ENCODE measurements at places on chromosomes 2 and 18. TPM values are rescaled to one million over a fixed set of nuclear protein-coding genes. Genes with fewer than 3 reads are reported as not detected.
A peak's percentile ranks its signal among the peaks of the same experiment; 100 is the strongest.

DPYSL5 gene
- total RNA-seq: not detected

DNA sequence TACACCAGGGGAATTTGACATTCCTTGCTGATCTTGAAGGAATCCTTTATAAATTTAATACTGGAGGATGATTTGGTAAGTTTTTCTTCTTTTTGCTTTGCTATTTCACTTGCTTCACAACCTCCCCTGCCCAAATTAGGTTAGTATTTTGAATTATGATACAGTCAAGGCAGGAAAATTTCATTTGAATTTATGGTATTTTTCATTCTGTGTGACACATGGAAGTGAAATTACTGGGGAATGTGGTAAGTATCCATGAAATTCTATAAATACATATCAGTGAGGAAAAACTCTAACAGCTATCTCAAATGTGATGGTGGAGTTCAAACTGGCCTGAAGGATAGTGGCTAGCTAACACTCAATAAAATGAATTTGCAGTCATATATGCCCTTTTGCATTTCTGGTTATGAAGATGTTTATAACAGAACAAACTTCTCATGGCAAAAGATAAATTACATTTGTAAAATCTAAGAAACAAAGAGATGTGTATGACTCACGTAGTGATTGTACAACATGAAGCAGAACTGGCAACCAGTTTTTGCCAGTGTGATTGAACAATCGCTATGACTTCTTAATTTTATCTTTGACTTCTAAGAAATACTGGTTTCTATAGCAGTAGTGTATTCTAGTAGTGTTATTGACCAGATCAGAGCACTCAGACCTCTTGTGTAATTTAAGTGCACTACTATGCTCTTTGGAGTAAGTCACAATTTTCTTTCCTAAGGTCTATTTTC is 152.6 kb downstream of the IKZF2 start:
- DNase-seq: peak; percentile 50
- no peak overlapping the region for H3K27ac ChIP-seq
- no peak overlapping the region for H3K4me3 ChIP-seq
- no peaks in the 10 kb centered on the region for H3K4me1 ChIP-seq

DNA sequence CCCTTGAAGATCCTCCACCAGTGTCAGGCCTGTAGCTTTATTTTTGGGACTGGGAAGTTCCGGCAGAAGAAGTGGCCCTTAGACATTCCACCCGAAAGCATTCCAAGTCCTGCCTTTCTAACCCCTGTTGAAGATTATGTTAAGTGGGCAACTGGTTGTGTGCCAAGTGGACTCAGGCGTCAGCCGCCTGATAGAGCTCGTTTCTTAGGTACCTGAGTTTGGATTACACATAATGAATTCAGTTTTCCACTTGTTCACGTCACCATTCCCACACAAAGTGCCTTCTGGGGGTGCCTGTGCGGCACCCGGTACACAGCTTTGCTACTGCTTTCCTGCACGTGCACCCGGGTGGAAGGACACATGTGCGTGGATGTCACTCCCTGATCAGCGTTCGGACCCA is 156.5 kb downstream of the PTGR3 start:
- no peaks in the 10 kb centered on the region for H3K27me3 ChIP-seq
- no peaks in the 10 kb centered on the region for H3K4me1 ChIP-seq
- DNase-seq: no peak
- no peak overlapping the region for H3K27ac ChIP-seq

GRCh38 chr2:33435518-33435917 is 40.9 kb upstream of the RASGRP3 start:
- no peaks in the 10 kb centered on the region for H3K36me3 ChIP-seq
- DNase-seq: no peak
- H3K27me3 ChIP-seq: no peaks in the 10 kb centered on the region
- peaks cover 15% of the 10 kb centered on the region for H3K4me1 ChIP-seq

KIF1A gene
- under 0.01 TPM for total RNA-seq

SERPINB10 gene
- not detected for total RNA-seq

DNA sequence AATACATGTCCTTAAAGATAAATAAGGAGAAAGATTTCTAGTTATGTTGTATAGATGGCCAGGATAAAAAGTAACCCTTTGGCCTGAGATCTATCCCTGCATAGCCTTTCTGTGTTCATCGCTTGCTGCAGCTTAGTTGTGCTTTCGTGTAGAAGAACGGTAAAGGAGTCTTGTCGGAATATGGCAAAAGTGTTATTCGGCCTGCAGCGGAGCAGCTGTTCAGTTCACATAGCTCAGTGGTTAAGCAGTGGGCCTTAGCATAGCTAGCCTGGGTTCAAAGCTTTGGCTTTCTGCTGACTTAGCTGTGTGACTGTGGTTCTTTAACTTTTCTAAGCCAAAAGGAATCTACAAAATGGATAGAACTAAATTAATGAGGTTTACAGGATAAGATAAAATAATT is 55.4 kb downstream of the MALT1 start:
- H3K4me1 ChIP-seq: no peaks in the 10 kb centered on the region
- H3K36me3 ChIP-seq: 0 out of 2 replicates have a peak, but pooled peaks cover 2% of the 10 kb centered on the region
- no peak for DNase-seq
- H3K27me3 ChIP-seq: no peaks in the 10 kb centered on the region
- H3K4me3 ChIP-seq: no peak overlapping the region
- no peak overlapping the region for H3K27ac ChIP-seq

GRCh38 chr18:13308369-13308768 is 89.8 kb downstream of the LDLRAD4 start:
- no peaks in the 10 kb centered on the region for H3K27me3 ChIP-seq
- no peak overlapping the region for H3K27ac ChIP-seq
- no peaks in the 10 kb centered on the region for H3K4me1 ChIP-seq
- no peak for DNase-seq
- no peak overlapping the region for H3K4me3 ChIP-seq
- no peaks in the 10 kb centered on the region for H3K36me3 ChIP-seq

DNA sequence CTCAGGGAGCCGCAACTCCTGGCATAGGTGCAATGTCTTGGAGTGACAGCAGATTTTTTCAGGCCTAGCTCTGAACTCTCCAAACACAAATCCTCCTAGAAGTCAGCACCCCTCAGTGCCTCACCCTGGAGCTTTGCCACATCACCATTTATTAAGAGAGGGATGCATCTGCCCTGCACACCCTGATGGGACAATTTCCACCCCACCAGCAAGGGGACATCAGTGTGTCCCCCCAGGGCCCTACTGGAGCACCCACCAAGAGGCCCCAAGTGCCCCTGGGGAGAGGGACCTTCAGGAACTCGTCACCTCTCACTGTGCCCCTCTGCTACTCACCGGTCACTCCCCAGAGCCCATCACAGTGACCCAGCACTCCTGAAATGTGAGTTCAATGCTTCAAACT is 144.7 kb downstream of the NDUFA10 start:
- no peaks in the 10 kb centered on the region for H3K27me3 ChIP-seq
- no peak overlapping the region for H3K4me3 ChIP-seq
- H3K36me3 ChIP-seq: no peaks in the 10 kb centered on the region
- no peaks in the 10 kb centered on the region for H3K4me1 ChIP-seq

GRCh38 chr18:75100832-75101630 is 107.9 kb downstream of the PTGR3 start:
- no peaks in the 10 kb centered on the region for H3K4me1 ChIP-seq
- H3K27me3 ChIP-seq: no peaks in the 10 kb centered on the region
- DNase-seq: no peak
- no peak overlapping the region for H3K27ac ChIP-seq

DNA sequence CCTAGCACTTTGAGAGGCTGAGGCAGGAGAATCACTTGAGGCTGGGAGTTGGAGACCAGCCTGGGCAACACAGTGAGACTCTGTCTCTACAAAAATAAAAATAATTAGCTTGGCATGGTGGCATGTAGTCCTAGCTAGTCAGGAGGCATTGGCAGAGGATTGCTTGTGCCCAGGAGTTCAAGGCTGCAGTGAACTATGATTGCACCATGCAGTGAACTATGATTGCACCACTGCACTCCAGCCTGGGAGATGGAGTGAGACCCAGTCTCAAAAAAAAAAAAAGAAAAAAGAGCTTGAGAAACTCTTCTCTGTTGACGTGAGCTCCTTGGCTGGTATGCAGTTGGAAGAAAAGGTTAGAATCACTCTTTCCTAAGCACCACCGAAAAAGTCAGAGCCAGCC is 125.1 kb upstream of the TNP1 start:
- DNase-seq: no peak
- H3K4me1 ChIP-seq: peaks cover 3% of the 10 kb centered on the region
- H3K36me3 ChIP-seq: no peaks in the 10 kb centered on the region
- H3K27ac ChIP-seq: no peak overlapping the region
- no peak overlapping the region for H3K4me3 ChIP-seq

MIB1 gene
- 83.6 TPM for total RNA-seq

TBC1D8 gene
- 1.3 TPM for total RNA-seq

DNA sequence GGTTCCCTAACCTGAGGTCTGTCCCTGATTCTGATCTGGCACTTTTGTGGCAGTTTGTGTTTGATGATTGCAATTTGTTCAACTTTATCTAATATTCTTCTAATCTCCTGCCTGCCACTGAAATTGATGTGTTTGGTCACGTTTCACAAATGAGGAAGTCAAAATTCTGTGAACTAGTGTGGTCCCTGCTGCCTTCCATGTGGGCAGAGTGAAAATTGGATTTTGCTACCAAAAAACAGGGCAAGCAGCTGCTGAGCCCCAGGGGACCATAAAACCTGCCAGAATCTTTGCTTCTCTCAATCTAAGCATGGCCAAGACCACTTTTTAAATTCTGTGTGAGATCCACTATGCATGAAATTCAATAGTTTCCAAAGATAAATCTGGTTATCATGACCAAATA is 195.5 kb upstream of the CYRIA start:
- H3K4me1 ChIP-seq: no peaks in the 10 kb centered on the region
- H3K36me3 ChIP-seq: no peaks in the 10 kb centered on the region
- no peaks in the 10 kb centered on the region for H3K27me3 ChIP-seq
- H3K27ac ChIP-seq: no peak overlapping the region

GRCh38 chr2:42035241-42035640 is 12.6 kb upstream of the PKDCC start:
- H3K4me1 ChIP-seq: no peaks in the 10 kb centered on the region
- no peak overlapping the region for H3K4me3 ChIP-seq
- H3K27me3 ChIP-seq: peaks cover 9% of the 10 kb centered on the region
- H3K36me3 ChIP-seq: no peaks in the 10 kb centered on the region
- H3K27ac ChIP-seq: no peak overlapping the region
- DNase-seq: no peak

DNA sequence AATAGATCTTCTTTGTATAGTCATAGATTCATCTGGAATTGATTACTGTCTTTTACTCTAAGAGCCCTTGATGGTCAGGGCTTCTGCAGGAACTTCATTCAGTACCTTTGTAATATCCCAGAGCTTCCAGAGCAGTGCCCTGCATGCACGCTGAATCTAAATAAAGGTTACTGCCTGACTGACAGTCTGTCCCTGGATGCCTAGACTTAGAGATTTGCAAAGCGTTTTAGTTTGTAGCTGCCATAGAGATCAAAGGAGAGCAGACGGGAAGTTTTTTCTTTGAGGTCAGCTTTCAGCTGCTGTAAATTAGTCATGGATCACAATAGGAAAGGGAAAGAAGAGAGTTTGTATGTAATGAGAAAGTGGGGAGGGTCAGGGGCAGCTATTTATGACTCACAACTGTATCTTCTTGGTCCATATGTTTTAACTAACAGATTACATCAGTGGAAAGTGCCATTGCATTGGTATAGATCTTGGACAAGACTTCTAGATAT is 45.2 kb upstream of the NYAP2 start:
- peaks cover 3% of the 10 kb centered on the region for H3K27me3 ChIP-seq
- H3K4me3 ChIP-seq: no peak overlapping the region
- no peaks in the 10 kb centered on the region for H3K36me3 ChIP-seq
- peak; percentile 32 for DNase-seq
- H3K4me1 ChIP-seq: no peaks in the 10 kb centered on the region

DNA sequence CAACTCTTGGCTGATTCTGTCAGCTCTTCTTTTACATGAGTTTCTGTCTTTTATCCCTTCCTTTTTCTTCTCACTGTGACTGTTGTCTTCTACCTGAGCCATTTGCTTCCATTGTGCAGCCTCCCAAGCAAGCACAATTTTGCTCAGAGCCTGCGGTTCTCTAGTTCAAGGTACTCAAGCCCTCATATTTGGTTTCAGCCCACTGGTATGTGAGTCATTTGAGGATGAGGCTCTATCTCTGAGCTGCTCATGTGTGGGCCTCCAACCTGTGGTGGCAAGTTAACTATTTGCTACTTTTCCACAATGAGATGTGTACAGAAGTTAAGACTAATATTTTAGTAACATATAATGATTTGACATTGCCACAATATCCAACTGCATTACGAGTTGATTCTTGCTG is 183.0 kb downstream of the PHLPP1 start:
- H3K4me1 ChIP-seq: peaks cover 18% of the 10 kb centered on the region
- H3K36me3 ChIP-seq: no peaks in the 10 kb centered on the region
- H3K27me3 ChIP-seq: no peaks in the 10 kb centered on the region
- no peak overlapping the region for H3K27ac ChIP-seq
- H3K4me3 ChIP-seq: no peak overlapping the region

GREB1L gene
- not detected for total RNA-seq

MTCL1 gene
- 38.6 TPM for total RNA-seq

DNER gene
- under 0.01 TPM for total RNA-seq

RASGRP3 gene
- 3.0 TPM for total RNA-seq

- no peak overlapping the region for H3K27ac ChIP-seq
- no peak overlapping the region for H3K4me3 ChIP-seq
- H3K27me3 ChIP-seq: peaks cover 5% of the 10 kb centered on the region
- H3K4me1 ChIP-seq: no peaks in the 10 kb centered on the region
- H3K36me3 ChIP-seq: no peaks in the 10 kb centered on the region
- no peak for DNase-seq
Measured at GRCh38 chr2:171583566-171583965, 61.3 kb downstream of the CYBRD1 start.

Measured in IMR-90 (cell line).